Neural crest cell (in vitro differentiated cells): ENCODE measurements at places on chromosomes 13 and 19. TPM values are rescaled to one million over a fixed set of nuclear protein-coding genes. Genes with fewer than 3 reads are reported as not detected.

DNA sequence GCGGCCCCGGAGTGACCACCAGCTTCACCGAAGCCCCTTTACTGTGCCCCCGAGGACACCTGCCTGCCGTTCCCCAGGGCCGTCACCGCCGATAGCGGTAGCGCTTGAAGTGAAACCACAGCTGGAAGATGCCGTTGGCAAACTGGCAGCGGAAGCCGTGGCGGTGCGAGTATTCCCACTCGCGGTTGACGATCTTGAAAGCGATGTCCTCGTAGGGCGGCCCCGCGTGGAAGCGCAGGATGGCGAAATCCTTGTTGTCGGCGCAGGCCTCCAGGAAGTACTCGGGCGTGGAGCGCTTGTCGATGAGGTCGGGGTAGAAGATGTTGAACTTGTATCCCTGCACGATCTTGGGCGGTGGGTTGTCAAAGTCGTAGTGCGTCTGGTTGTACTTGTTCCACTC is 5.2 kb upstream of the TBXA2R start:
- no peaks in the 10 kb centered on the region for H3K36me3 ChIP-seq
- H3K4me1 ChIP-seq: peaks cover 8% of the 10 kb centered on the region
- DNase-seq: no peak
- H3K4me3 ChIP-seq: no peak overlapping the region
- H3K27me3 ChIP-seq: peaks cover 15% of the 10 kb centered on the region

- H3K27me3 ChIP-seq: peaks cover 3% of the 10 kb centered on the region
- H3K4me3 ChIP-seq: no peak overlapping the region
- no peak for DNase-seq
- H3K4me1 ChIP-seq: peaks cover 5% of the 10 kb centered on the region
Measured at GRCh38 chr13:26908126-26908525, 147.5 kb upstream of the GPR12 start.

DNA sequence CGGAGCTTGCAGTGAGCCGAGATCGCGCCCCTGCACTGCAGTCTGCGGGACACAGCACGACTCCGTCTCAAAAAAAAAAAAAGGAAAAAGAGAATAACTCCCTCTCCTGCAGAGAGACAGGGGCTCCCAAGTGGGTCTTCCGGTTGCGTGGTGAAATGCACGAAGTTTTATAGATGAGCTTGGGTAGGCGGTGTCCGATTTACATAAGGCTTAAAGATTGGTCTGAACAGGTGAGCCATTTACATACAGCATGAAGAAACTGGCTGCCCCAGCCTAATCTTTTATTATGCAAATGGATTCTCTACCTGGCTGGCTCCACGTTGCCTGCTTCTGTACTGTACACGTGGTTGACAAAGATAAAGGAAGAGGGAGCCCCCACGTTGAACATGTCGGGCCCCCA is 19.5 kb downstream of the ADGRE2 start:
- H3K27ac ChIP-seq: no peak overlapping the region
- no peak for DNase-seq
- H3K27me3 ChIP-seq: peaks cover 53% of the 10 kb centered on the region
- no peaks in the 10 kb centered on the region for H3K36me3 ChIP-seq
- H3K4me3 ChIP-seq: no peak overlapping the region

GRCh38 chr19:14542711-14543328 is 13.4 kb downstream of the TECR start:
- DNase-seq: no peak
- H3K36me3 ChIP-seq: no peaks in the 10 kb centered on the region
- no peaks in the 10 kb centered on the region for H3K27me3 ChIP-seq

Gene ATP4B
- total RNA-seq: not detected in 2 replicates

Gene JAK3
- total RNA-seq: 1.3 and 1.6 TPM in 2 replicates

Gene C13orf42
- total RNA-seq: not detected in 2 replicates
